ENCODE measurements at places on chromosomes 1 and 21. TPM values are rescaled to one million over a fixed set of nuclear protein-coding genes. Genes with fewer than 3 reads are reported as not detected.

DNA sequence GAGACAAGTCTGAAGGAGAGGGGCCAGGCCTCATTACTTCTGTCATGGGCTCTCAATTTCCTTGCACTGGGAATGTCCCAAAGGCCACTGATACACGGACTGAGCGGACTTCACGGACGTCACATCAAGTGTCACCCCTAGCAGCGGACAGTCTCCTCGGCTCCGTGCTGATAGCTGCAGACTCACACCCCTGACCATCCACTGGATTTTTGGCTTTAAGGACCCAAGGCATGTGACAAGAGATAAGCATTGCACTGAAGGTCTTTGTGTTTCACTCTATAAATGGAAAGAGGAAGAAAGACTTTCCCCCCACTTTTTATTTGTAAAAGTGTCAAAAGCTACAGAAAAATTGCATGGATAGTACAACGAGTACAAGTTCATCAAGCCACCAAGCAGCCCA lies 200.4 kb upstream of the FGGY start:
- H3K36me3 ChIP-seq = no peaks in the 10 kb centered on the region
- no peak overlapping the region for H3K27ac ChIP-seq
- peaks cover 4% of the 10 kb centered on the region for H3K4me1 ChIP-seq
- peaks cover 5% of the 10 kb centered on the region for H3K27me3 ChIP-seq
- no peak overlapping the region for H3K4me3 ChIP-seq

- peaks cover 30% of the 10 kb centered on the region for H3K36me3 ChIP-seq
- H3K4me1 ChIP-seq = peaks cover 29% of the 10 kb centered on the region
- H3K4me3 ChIP-seq = peak overlapping the region; percentile 92
- H3K27me3 ChIP-seq = no peaks in the 10 kb centered on the region
- peak overlapping the region; percentile 96 for H3K27ac ChIP-seq
Observed at GRCh38 chr1:244451951-244452795, 464 bp upstream of the ADSS2 start.

SYT2 gene
- not detected for total RNA-seq

DNA sequence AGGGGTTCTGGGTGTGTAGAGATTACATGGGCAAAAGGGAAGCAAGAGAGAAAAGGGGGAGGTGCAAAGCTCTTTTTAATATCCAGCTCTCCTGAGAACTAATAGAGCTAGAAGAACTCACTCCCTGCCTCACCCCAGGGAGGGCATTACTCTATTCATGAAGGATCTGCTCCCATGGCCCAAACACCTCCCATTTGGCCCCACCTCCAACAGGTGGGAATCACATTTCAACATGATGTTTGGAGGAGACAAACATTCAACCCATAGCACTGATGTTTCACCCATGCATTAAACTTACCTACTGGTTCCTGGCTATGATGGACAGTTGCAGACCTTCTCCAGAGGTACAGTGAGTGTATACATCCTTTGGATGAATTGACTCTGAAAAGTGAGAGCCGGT lies 7.3 kb upstream of the JUN start:
- peaks cover 25% of the 10 kb centered on the region for H3K4me1 ChIP-seq
- peaks cover 32% of the 10 kb centered on the region for H3K36me3 ChIP-seq
- H3K27ac ChIP-seq = no peak overlapping the region
- H3K27me3 ChIP-seq = no peaks in the 10 kb centered on the region
- no peak for DNase-seq

- peaks cover 47% of the 10 kb centered on the region for H3K4me1 ChIP-seq
- no peak overlapping the region for H3K27ac ChIP-seq
Observed at GRCh38 chr1:156768610-156769295, 1.4 kb downstream of the PRCC start.

SPRR1B gene
- not detected for total RNA-seq

AKR1A1 gene
- total RNA-seq = 193 TPM

DNA sequence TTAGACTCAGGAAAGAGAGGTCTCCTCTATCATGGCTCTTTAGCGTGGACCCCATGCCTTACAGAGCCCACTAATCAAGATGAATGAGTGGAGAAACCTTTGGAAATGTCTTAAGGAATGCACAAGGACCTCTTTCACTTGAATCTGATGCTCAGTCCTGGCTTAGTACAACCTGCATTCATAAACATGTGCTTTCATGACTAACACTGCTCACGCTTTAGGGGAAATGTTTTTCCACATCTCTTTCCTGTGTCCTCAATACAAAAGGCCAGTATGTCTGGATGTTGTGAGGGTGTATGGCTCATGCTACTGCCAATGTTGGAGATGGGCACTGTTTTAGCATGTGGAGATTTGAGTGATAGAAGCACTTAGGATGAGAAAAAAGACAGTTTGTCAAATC lies 14.2 kb upstream of the GNG12 start:
- H3K36me3 ChIP-seq = no peaks in the 10 kb centered on the region
- no peak overlapping the region for H3K27ac ChIP-seq
- H3K4me1 ChIP-seq = no peaks in the 10 kb centered on the region
- H3K4me3 ChIP-seq = no peak overlapping the region
- no peak for DNase-seq

INTS7 gene
- total RNA-seq = 34.4 TPM

GRCh38 chr21:37459575-37459974 lies 93.0 kb downstream of the DYRK1A start:
- H3K4me3 ChIP-seq = no peak overlapping the region
- DNase-seq = no peak
- H3K36me3 ChIP-seq = peaks cover 11% of the 10 kb centered on the region
- H3K4me1 ChIP-seq = peaks cover 62% of the 10 kb centered on the region

SELL gene
- 92.7 TPM for total RNA-seq

ZBTB48 gene
- 37.8 TPM for total RNA-seq

LRRC7 gene
- not detected for total RNA-seq

GRCh38 chr1:184558691-184559090 lies 171.9 kb downstream of the C1orf21 start:
- H3K4me1 ChIP-seq = no peaks in the 10 kb centered on the region
- H3K4me3 ChIP-seq = no peak overlapping the region

GPX7 gene
- 29.4 TPM for total RNA-seq

DNA sequence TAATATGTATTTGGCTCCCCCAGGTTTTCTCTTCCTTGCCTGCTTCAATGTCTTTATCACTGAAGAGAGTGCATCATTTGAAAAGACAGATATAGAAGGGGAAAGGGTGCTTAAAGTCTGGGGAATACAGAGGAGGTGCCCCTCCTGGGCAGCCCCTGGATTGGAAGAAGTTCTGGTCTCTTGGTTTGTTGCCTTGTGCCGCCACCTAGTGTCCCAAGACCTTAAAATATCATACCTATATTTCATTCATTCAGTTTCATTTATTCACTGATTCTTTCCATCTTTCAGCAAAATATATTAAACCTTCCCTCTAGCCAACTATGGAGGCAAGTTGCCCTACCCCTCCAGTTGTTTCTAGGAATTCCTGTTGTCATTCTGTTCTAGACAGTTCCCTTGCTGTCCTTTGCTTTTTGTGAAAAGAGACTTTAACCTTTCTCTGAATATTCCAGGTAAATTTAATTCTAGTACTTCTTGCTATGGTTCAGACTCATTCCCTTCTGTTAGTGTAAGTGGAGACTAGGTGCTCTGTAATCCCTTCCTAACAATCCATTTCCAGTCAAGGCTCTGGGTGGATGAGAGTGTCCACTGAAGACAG lies 56.1 kb downstream of the MEF2D start:
- H3K4me3 ChIP-seq = no peak overlapping the region
- H3K27ac ChIP-seq = no peak overlapping the region
- H3K4me1 ChIP-seq = peaks cover 21% of the 10 kb centered on the region
- DNase-seq = peak; percentile 71
- no peaks in the 10 kb centered on the region for H3K36me3 ChIP-seq
- peaks cover 67% of the 10 kb centered on the region for H3K27me3 ChIP-seq

DNA sequence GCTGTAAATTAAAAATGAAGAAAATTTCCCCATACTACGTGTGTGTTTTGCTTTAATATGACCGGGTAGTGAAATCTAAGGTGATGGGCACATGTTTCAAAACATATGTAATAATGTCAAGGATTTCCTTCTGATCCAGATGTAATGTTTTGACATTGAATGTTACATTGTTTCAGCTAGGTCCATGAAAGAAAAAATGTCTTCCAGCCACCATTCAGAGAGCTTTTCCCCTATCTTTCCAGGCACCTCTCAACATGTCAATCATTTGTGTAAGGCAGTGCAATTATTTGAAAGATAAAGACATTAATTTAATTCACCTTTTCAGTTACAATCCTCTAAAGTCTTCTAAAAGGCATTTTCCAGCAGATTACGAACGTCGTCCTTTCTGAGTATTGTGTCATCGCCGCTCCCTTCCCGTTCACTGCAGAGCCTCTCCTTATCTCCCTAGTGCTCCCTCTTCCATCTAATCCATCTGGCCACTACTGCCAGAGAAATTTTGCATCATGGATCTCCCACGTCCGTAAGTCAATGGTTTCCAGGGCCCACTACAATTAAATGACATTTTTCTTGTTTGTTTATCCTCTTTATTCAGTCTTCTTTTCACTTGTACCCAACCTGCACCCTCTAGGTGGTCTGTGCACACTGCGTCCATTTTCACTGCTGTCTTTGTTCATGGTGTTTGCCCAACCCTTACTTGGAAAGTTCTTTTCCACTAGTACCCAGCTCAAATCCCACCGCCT lies 1.3 kb upstream of the VAMP3 start:
- DNase-seq = no peak
- peaks cover 24% of the 10 kb centered on the region for H3K4me1 ChIP-seq
- peaks cover 33% of the 10 kb centered on the region for H3K27me3 ChIP-seq

DNA sequence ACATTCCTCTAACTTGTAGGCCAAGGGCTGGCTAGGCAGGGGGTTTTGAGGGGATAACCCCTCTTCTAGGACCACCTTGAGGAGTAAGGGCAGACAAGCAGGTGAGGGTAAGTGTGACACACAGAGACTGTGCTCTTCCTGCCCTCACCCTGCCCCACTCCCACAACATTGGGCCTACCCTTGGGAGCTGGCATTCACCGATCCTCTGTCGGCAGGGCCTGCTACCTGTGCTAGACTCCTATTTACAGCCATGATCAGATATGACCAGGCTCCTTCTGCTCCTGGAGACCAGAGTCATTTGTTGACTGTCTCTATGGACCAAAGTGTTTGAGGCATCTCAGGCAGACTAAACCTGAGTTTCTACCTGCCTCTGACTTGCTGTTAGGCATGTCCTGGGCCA lies 68.3 kb downstream of the SYF2 start:
- peaks cover 36% of the 10 kb centered on the region for H3K27me3 ChIP-seq
- DNase-seq = no peak
- H3K4me1 ChIP-seq = no peaks in the 10 kb centered on the region

- no peak overlapping the region for H3K27ac ChIP-seq
- H3K27me3 ChIP-seq = peaks cover 38% of the 10 kb centered on the region
- DNase-seq = no peak
Observed at GRCh38 chr1:214198571-214198970, 82.4 kb upstream of the SMYD2 start.

GRCh38 chr1:165011991-165012531 lies 344.5 kb downstream of the LMX1A start:
- no peaks in the 10 kb centered on the region for H3K4me1 ChIP-seq
- DNase-seq = no peak
- no peak overlapping the region for H3K4me3 ChIP-seq
- no peaks in the 10 kb centered on the region for H3K36me3 ChIP-seq
- H3K27me3 ChIP-seq = no peaks in the 10 kb centered on the region

RYR2 gene
- total RNA-seq = not detected

DNA sequence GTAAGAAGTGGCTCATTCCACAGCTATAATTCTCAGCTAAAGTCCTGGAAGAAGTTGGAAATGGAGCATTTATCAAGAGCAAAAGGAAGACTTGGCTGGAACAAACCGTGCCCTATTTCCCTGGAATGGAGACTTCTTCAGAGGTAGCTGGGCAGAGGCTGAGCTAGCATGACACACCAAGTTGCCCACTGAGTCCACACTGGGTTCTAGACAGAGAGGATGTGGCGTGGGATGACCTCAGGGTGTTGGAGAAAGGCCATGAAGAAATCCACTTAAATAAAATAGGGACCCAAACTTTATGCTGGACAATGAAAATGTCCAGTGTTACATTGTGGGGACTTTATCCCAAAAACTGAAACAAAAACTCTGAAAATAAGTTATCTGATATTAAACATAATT lies 116.2 kb downstream of the KCNJ6 start:
- H3K27me3 ChIP-seq = peaks cover 6% of the 10 kb centered on the region
- no peaks in the 10 kb centered on the region for H3K4me1 ChIP-seq
- DNase-seq = no peak
- no peak overlapping the region for H3K4me3 ChIP-seq

SFT2D2 gene
- total RNA-seq = 65.7 TPM

- no peaks in the 10 kb centered on the region for H3K4me1 ChIP-seq
- no peak overlapping the region for H3K4me3 ChIP-seq
- no peaks in the 10 kb centered on the region for H3K27me3 ChIP-seq
- peaks cover 2% of the 10 kb centered on the region for H3K36me3 ChIP-seq
- no peak for DNase-seq
Observed at GRCh38 chr1:174710868-174711845, 263.4 kb downstream of the GPR52 start.

- DNase-seq = no peak
- no peak overlapping the region for H3K4me3 ChIP-seq
- H3K4me1 ChIP-seq = no peaks in the 10 kb centered on the region
Observed at GRCh38 chr1:59605761-59606160, 209.0 kb upstream of the HOOK1 start.

FCMR gene
- 23.2 TPM for total RNA-seq

DNA sequence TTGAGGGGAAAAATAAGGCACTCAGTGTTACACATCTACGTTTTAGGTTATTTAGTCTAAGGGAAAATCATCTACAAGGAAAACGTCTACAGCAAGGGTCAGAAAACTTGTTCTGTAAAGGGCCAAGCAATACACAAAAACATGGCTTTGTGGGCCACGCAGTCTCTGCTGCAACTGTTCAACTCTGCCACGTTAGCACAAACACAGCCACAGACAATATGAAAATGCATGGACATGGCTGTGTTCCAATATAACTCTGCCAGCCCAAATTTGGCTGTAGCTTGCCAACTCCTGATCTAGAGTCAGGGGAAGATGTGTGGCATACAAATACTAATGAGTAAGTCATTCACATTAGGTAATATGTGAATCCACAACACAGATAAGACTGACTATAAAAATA lies 40.7 kb downstream of the COA6 start:
- H3K36me3 ChIP-seq = peaks cover 41% of the 10 kb centered on the region
- H3K4me1 ChIP-seq = peaks cover 11% of the 10 kb centered on the region
- H3K27me3 ChIP-seq = no peaks in the 10 kb centered on the region
- no peak overlapping the region for H3K27ac ChIP-seq
- DNase-seq = peak; percentile 31
- H3K4me3 ChIP-seq = no peak overlapping the region

FMO3 gene
- not detected for total RNA-seq

MX1 gene
- 90.5 TPM for total RNA-seq

LRRC38 gene
- not detected for total RNA-seq

METTL25B gene
- 35.9 TPM for total RNA-seq

- no peaks in the 10 kb centered on the region for H3K4me1 ChIP-seq
- DNase-seq = no peak
- no peak overlapping the region for H3K27ac ChIP-seq
- H3K4me3 ChIP-seq = no peak overlapping the region
Observed at GRCh38 chr1:245687636-245688535, 533.1 kb downstream of the KIF26B start.
